ENCODE measurements at places on chromosomes 16 and 17. TPM values are rescaled to one million over a fixed set of nuclear protein-coding genes. Genes with fewer than 3 reads are reported as not detected.

Gene PGS1
- 50.2 TPM for total RNA-seq

Gene RNF157
- total RNA-seq = 17.8 TPM

Gene MYH8
- 0.96 TPM for total RNA-seq

Gene CCL2
- not detected for total RNA-seq

Gene GNGT2
- not detected for total RNA-seq

Gene CARD14
- 1.1 TPM for total RNA-seq

Gene C17orf107
- total RNA-seq = 11.1 TPM

Gene CSHL1
- total RNA-seq = not detected

Gene ABCA6
- 1.6 TPM for total RNA-seq

Gene TRAP1
- 97.3 TPM for total RNA-seq

Gene NKIRAS2
- total RNA-seq = 88.8 TPM

Gene CACNG5
- total RNA-seq = 45.1 TPM

Gene TSPOAP1
- total RNA-seq = 39.7 TPM

Gene KRTAP4-3
- total RNA-seq = not detected

Gene HLF
- total RNA-seq = 0.32 TPM

Gene P3H4
- 5.6 TPM for total RNA-seq

Gene OR1A1
- not detected for total RNA-seq

Gene CHP2
- total RNA-seq = not detected

Gene CLEC19A
- not detected for total RNA-seq

Gene MT1F
- total RNA-seq = 3.4 TPM

Gene OR1F1
- total RNA-seq = not detected

Gene KREMEN2
- total RNA-seq = 12.8 TPM

Gene ZNF385C
- total RNA-seq = 1.5 TPM

Gene FBXL16
- 85.1 TPM for total RNA-seq

Data from glutamatergic neuron (in vitro differentiated cells).